ENCODE measurements at places on chromosomes 5 and 9.

DNA sequence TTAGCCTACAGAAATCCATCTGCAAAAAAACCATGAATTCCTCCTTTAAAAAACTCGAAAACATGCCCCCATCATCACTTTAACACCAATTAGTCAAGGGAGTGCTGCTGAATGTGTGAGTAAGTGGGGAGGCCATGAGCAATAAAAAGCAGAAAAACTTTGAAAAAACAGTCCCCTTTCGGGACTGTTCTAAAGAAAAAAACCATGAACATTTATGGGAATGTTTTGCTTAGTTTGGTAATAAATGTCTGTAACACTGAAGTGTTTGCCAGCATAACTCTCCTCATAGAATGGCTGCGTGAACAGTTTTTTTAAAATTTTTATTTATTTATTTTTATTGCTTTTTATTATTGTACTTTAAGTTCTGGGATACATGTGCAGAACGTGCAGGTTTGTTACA is 99.4 kb upstream of the TARS1 start:
- no peak for DNase-seq

DNA sequence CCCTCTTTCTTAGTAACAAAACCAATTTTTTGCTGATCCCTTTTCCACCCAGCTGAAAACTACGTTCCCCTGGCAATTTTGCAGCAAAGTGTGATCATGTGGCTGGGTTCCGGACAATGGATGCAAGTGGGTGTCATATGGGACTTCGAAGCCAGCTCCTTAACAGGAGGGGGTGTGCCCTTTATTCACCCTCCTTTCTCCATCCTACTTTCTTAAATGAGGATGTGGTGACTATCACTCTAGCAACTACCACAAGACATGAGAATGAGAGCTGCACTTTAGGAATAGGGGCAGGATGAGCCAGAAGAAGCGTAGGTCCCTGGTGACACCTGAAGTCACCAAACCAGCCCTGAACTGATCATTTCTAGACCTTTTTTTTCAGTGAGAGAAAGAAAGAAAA is 58.9 kb downstream of the IRF1 start:
- DNase-seq = no peak

DNA sequence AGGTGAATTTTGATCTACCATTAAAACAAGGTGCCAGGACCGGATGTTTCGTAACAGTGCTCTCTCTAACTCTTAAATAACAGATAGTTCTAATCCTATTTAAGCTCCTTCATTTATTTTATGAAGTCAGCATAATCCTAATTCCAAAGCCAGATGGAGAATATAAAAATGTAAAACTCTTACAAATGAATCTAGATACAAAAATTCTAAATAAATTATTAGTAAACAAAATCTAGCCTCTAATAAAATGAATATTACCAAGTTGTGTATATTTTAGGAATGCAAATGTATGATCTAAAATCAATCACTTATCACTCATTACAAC is 32.4 kb upstream of the IL33 start:
- no peak for DNase-seq

DNA sequence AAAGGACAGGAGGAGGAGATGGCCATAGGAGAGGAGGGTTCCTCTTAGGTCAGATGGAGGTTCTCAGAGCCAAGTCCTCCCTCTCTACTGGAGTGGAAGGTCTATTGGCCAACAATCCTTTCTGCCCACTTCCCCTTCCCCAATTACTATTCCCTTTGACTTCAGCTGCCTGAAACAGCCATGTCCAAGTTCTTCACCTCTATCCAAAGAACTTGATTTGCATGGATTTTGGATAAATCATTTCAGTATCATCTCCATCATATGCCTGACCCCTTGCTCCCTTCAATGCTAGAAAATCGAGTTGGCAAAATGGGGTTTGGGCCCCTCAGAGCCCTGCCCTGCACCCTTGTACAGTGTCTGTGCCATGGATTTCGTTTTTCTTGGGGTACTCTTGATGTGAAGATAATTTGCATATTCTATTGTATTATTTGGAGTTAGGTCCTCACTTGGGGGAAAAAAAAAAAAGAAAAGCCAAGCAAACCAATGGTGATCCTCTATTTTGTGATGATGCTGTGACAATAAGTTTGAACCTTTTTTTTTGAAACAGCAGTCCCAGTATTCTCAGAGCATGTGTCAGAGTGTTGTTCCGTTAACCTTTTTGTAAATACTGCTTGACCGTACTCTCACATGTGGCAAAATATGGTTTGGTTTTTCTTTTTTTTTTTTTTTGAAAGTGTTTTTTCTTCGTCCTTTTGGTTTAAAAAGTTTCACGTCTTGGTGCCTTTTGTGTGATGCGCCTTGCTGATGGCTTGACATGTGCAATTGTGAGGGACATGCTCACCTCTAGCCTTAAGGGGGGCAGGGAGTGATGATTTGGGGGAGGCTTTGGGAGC is 3.1 kb downstream of the EGR1 start:
- no peak for DNase-seq
